ENCODE measurements at places on chromosomes 7 and 10.
A peak's percentile ranks its signal among the peaks of the same experiment; 100 is the strongest.

DNA sequence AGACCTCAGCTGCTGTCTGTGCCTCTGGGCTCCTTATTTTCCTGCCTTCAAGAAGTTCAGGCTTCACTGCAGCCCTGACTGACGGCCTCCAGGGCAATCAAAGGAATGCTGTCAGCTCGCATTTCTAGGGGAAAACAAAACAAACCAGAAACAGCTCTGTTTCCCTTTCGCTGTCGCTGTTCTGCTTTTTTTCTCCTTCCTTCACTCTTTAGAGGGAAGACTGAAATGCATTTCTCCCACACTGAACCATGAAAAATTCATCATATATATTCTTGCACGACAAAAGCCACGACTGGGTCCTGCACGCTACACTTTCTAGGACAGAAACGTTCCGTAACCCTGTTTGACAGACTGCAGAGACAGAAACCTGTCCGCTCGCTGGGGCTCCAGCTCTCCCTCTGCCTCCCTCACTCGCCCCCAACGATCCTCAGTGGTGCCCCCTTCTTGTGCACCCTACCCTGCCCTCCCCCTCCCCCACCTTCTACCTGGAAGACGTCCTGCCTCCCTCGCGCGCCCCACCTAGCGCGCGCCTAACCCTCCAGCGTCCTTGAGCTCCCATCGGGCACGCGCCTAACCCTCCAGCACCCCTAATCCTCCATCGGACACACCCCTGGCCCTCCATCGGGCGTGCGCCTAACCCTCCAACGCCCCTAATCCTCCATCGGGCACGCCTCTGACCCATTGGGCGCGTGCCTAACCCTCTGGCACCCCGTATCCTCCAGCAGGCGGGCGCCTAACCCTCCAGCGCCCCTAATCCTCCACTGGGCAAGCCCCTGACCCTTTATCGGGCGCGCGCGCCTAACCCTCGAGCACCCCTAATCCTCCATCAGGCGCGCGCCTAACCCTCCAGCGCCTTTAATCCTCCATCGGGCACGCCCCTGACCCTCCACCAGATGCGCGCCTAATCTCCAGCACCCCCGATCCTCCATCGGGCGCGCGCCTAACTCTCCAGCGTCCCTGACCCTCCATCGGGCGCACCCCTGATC is 37.1 kb downstream of the SVOPL start:
- DNase-seq = no peak

GRCh38 chr10:13717936-13718772 is 131.4 kb downstream of the PRPF18 start:
- peak; percentile 20 for DNase-seq

DNA sequence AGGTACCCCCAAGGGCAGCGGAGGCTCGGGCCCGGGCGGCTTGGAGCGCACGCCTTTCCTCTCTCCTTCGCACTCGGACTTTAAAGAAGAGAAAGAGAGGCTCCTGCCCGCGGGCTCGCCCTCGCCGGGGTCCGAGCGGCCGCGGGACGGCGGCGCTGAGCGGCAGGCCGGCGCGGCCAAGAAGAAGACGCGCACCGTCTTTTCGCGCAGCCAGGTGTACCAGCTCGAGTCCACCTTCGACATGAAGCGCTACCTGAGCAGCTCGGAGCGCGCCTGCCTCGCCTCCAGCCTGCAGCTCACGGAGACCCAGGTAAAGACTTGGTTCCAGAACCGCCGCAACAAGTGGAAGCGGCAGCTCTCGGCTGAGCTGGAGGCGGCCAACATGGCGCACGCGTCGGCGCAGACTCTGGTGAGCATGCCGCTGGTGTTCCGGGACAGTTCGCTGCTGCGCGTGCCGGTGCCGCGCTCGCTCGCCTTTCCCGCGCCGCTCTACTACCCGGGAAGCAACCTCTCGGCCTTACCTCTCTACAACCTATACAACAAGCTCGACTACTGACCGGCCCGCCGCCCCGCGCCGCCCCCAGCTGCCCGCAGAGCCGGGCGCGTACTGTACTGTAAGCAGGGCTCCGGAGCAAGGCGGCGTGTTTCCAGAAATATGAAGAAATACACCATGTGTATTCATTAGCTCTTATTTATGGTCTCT is 1.8 kb downstream of the HMX2 start:
- DNase-seq = no peak

DNA sequence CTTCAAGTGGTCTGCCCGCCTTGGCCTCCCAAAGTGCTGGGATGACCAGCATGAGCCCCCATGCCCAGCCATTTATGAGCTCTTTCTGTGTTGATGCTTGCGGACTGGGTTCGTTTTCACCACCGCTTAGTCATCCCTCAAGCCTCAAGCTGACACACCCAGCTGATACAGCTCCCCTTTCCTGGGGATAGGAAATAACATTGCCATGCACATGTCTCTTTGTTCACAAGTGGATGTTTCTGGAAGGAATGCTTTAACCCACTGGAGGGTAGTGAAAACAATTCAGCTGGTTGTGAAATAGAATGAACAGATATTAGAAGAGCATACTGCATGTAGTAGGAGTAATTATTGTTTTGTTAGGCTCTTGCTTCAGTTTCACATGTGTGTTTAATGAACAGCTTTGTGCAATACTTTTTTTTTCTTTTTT is 8.5 kb upstream of the METTL27 start:
- no peak for DNase-seq

- no peak for DNase-seq
Observed at GRCh38 chr10:35492386-35493195, 112.5 kb upstream of the GJD4 start.

GRCh38 chr10:102007796-102008195 is 48.2 kb downstream of the ARMH3 start:
- no peak for DNase-seq
